ENCODE measurements at places on chromosomes 7 and 10.

- no peak overlapping the region for H3K4me3 ChIP-seq
- no peak overlapping the region for H3K27ac ChIP-seq
Observed at GRCh38 chr7:149883452-149883861, 9.7 kb downstream of the ATP6V0E2 start.

GRCh38 chr10:50992356-50992901, 81.9 kb upstream of the PRKG1 start:
- DNase-seq = no peak
- H3K4me1 ChIP-seq = peaks cover 8% of the 10 kb centered on the region

- peaks cover 2% of the 10 kb centered on the region for H3K36me3 ChIP-seq
- H3K4me3 ChIP-seq = no peak overlapping the region
- no peaks in the 10 kb centered on the region for H3K4me1 ChIP-seq
- peaks cover 38% of the 10 kb centered on the region for H3K27me3 ChIP-seq
- H3K27ac ChIP-seq = no peak overlapping the region
Observed at GRCh38 chr7:26549281-26549944, 257.8 kb downstream of the SNX10 start.

DNA sequence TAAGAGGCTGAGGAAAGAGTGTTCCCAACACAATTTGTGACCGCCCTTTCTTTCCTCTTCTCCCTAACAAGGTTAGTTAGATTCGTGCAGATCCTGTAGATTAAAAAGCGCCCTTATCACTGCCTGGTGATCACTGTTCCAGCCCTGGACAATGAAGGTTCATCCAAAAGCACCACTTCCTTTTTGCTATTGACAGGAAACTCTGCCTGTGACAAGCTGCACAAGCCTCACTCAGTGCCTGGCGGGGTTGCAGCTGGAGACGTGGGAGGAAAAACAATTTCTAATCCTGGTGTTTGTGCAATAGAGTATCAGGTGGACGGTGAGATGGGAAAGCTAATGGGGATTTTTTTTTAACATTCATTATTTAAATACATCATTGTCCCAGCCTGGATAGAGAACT, 105.9 kb upstream of the CAV2 start:
- DNase-seq = no peak
- no peaks in the 10 kb centered on the region for H3K4me1 ChIP-seq
- H3K36me3 ChIP-seq = no peaks in the 10 kb centered on the region

DNA sequence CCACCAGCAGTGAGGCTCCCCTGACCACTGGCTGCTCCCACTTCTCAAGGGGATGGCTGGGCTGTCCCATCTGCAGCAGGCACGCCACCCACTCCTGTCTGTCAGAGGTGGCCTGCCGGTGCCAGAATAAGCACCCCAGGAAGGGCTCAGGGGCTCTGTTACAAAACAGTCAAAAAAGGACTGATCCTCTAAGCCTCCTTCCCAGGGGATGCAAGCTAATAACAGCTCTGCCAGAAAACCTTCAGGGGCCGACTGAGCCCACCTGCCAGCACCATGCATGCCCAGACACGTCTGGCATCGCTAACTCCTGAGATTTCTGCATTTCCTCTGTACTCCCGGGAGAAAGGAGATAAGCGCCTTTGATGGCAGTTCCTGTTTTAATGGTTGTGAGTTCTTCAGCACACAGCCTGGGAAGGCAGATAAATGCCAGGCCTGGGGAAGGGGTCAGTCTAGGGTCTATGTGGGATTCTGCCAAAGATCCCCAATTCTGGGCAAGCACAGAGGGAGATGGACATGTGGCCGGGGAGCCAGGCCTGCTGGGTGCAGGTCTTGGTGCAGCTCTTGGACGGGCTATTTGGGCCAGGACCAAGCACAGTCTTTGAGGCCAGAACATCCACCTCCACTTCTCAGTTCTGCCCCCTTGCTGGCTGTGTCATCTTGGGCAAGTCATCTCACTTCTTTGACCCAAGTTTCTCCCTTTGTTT, 128.4 kb downstream of the ARHGAP22 start:
- H3K36me3 ChIP-seq = no peaks in the 10 kb centered on the region
- H3K27me3 ChIP-seq = peaks cover 21% of the 10 kb centered on the region
- DNase-seq = no peak
- H3K4me3 ChIP-seq = no peak overlapping the region

GRCh38 chr7:39589323-39590111, 23.3 kb downstream of the YAE1 start:
- no peak for DNase-seq
- H3K4me3 ChIP-seq = no peak overlapping the region
- H3K27ac ChIP-seq = no peak overlapping the region
- no peaks in the 10 kb centered on the region for H3K4me1 ChIP-seq
- no peaks in the 10 kb centered on the region for H3K36me3 ChIP-seq

DNA sequence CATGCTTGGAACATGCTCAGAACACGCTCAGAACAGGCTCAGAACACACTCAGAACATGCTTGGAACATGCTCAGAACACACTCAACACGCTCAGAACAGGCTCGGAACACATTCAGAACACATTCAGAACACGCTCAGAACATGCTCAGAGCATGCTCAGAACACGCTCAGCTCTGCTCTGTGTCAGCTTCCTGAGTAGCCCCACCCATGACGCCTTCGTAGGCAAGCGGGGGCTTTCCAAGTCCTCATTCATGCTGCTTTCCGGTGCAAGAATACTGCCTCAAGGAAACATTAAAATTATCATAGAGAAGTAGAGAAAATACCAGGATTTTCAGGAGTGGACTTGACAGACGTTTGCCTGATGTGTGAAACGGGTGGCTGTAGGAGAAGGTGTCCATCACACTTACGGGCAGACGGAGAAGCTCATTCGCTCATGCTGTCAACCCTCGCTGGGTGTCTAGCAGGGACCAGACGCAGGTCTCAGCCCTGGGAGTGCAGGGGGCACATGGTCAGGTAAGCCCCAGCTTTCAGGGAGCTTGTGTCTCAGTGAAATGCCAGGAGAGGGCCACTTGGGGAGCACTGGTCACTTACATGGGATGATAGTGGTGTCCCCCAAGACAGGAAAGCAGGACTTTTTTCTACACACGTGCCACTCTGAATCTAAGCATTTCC, 24.7 kb downstream of the EN2 start:
- peak overlapping the region; percentile 95 for H3K27ac ChIP-seq
- peaks cover 2% of the 10 kb centered on the region for H3K36me3 ChIP-seq
- peaks cover 9% of the 10 kb centered on the region for H3K4me1 ChIP-seq

DNA sequence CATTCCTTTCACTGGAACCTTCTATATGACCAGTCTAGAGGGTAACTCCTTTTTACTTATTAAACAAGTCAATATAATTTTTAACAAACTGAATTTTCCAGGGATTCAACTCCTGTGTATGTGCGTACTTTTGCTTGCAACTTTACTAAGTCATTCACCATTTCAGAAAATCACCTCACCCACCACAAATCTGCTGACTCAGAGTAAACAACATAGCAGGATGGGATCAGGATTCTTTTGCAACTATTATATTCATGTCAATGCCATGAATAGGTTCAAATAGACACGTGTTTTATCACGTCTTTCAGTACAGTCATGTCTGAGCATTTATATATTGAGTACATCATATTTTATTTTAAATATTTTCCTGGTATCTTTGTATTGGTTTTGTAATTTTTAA, 14.5 kb downstream of the CTTNBP2 start:
- H3K4me1 ChIP-seq = no peaks in the 10 kb centered on the region
- no peaks in the 10 kb centered on the region for H3K36me3 ChIP-seq
- H3K4me3 ChIP-seq = no peak overlapping the region
- H3K27me3 ChIP-seq = peaks cover 4% of the 10 kb centered on the region
- DNase-seq = no peak
- H3K27ac ChIP-seq = no peak overlapping the region

- H3K4me1 ChIP-seq = peaks cover 21% of the 10 kb centered on the region
- no peak overlapping the region for H3K27ac ChIP-seq
- peak; percentile 59 for DNase-seq
- H3K36me3 ChIP-seq = no peaks in the 10 kb centered on the region
Observed at GRCh38 chr7:100127866-100128636, 1.3 kb downstream of the MBLAC1 start.

- no peak for DNase-seq
- no peaks in the 10 kb centered on the region for H3K27me3 ChIP-seq
- H3K27ac ChIP-seq = no peak overlapping the region
Observed at GRCh38 chr10:44968500-44969400, 9.1 kb downstream of the RASSF4 start.

DNA sequence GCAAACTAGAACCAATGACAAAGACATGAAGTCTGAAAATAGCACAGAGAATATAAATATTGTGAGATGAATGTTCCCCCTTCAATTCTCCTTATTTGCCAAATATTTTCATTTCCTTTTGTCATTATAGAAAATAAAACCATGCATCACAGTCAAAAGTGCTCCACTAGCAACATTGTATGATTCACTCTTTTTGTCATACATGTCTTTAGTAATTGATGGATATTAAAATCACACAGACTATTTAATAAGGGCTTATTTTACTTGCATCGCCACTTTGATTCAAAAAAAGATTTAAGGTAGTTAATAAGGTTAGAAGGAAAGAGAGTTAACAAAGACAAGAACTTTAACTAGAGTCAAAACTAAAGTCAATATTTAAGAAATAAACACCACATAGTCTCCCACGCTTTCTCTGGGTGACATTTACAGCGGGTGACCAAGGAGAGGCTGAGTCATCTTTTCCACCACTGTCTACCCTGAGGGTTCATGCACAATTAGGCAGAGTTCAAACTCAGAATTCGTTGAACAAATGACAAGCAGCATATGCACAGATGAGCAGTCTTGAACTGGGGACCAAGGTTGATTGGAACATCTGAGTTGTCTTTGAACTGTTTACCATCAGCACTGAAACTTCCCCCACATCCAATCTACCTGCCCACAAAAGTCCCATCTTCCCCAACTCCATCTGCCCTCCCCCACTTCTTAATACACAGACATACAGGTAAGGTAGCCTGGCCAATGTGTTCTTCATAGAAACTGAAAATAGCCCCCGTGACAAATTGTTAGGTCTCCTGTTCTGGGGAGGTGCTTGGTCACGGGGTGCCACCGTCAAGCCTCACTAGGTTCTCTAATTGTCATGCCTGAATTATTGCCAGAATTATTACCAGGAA, 42.5 kb downstream of the C7orf25 start:
- no peak for DNase-seq
- no peak overlapping the region for H3K4me3 ChIP-seq
- H3K27ac ChIP-seq = no peak overlapping the region
- H3K27me3 ChIP-seq = peaks cover 7% of the 10 kb centered on the region

DNA sequence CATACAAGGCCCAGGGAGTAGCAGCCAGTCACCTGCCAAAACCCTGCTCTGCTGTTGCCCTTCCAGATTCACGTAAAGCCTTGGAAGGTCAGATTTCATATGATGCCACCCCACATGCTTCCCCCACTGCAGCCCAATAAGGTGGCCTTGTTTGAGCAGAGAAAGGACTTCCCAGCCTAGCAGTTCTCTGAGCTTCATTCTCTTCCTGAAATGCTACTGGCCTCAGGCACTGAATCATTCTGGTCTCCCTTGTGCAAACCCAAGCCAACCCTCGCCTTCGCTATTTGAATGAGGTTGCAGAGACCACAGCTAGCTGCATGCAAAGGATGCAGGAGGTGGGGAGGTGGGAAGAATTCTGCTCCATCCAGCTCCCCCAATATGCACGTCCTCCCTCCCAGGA, 60.3 kb upstream of the PLXNA4 start:
- H3K4me3 ChIP-seq = no peak overlapping the region
- peaks cover 10% of the 10 kb centered on the region for H3K27me3 ChIP-seq
- H3K36me3 ChIP-seq = no peaks in the 10 kb centered on the region
- no peak overlapping the region for H3K27ac ChIP-seq

GRCh38 chr10:14613588-14613920, 161.1 kb downstream of the FAM107B start:
- no peak overlapping the region for H3K27ac ChIP-seq
- H3K36me3 ChIP-seq = no peaks in the 10 kb centered on the region
- DNase-seq = no peak
- no peaks in the 10 kb centered on the region for H3K27me3 ChIP-seq
- H3K4me3 ChIP-seq = no peak overlapping the region
- H3K4me1 ChIP-seq = peaks cover 27% of the 10 kb centered on the region

DNA sequence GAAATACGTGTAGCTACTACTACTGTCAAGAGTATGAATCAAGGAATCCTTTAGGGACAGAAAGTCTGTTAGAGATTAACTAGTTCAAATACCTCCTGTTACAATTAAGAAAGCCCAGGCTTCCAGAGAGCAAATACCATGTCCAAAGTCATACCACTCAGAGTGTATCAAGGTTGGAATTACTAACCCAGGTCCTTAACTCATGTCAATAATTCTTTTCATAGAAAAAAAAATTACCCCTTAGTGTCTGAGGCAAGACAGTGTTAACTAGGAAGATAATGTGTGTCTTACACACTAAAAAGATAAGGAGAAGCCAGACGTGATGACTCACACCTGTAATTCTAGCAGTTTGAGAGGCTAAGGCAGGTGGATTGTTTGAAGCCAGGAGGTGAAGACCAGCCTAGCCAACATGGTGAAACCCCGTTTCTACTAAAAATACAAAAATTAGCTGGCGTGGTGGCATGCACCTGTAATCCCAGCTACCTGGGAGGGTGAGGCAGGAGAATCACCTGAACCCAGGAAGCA, 423.4 kb downstream of the SORCS1 start:
- H3K4me1 ChIP-seq = no peaks in the 10 kb centered on the region
- no peak overlapping the region for H3K4me3 ChIP-seq
- no peak for DNase-seq
- no peaks in the 10 kb centered on the region for H3K27me3 ChIP-seq
- no peak overlapping the region for H3K27ac ChIP-seq

- no peak for DNase-seq
- H3K36me3 ChIP-seq = peaks cover 30% of the 10 kb centered on the region
- H3K27me3 ChIP-seq = no peaks in the 10 kb centered on the region
- H3K4me1 ChIP-seq = peaks cover 41% of the 10 kb centered on the region
- peak overlapping the region; percentile 92 for H3K27ac ChIP-seq
Observed at GRCh38 chr10:61975391-61975932, 74.0 kb downstream of the ARID5B start.

GRCh38 chr7:31776616-31777015, 89.6 kb downstream of the PPP1R17 start:
- H3K4me3 ChIP-seq = no peak overlapping the region
- peaks cover 9% of the 10 kb centered on the region for H3K27me3 ChIP-seq
- DNase-seq = no peak
- no peaks in the 10 kb centered on the region for H3K36me3 ChIP-seq
- no peak overlapping the region for H3K27ac ChIP-seq
- H3K4me1 ChIP-seq = no peaks in the 10 kb centered on the region

DNA sequence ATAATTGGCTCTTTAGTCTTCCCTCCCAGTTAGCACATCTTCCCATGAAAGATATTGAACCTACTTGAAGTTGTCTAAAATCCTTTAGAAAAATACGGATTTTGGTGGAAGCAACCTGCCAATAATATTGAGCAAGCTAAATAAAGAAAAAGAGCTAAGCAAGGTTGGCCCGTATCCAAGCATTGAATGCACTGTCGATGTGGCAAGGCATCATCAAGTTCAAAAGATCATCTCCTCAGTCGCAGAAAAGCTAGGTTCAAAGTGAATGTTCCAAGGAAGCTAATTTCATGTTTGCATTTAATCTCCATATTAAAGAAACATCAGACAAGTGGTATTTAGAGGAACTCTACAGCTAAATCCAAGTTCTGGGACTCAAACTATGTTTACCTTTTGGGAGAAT, 206.0 kb downstream of the MTERF1 start:
- no peaks in the 10 kb centered on the region for H3K27me3 ChIP-seq
- no peak for DNase-seq
- H3K27ac ChIP-seq = no peak overlapping the region
- H3K4me1 ChIP-seq = no peaks in the 10 kb centered on the region
